ENCODE measurements at places on chromosomes 4 and X.

- DNase-seq: no peak
These were observed 72.6 kb upstream of the TRIM2 start for GRCh38 chr4:153131596-153131995.

DNA sequence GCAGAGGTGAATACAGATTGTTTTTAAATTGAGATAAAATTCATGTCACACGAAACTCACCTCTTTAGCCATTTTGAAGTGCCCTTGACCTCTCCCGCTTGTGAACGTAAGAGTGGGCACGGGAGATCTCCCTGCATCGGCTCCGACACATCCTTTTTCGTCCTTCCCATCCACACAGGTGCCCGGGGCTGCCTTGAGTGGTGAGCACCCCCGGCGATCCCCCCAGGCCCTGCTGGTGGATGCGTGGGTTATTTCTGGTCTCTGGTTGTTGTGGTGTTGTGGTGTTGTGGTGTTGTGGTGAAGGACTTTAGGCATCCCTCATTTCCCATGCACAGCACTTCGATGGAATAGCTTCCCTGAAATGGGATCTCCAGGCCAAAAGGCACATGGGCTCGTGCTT, 46.1 kb downstream of the PSAPL1 start:
- no peak for DNase-seq

DNA sequence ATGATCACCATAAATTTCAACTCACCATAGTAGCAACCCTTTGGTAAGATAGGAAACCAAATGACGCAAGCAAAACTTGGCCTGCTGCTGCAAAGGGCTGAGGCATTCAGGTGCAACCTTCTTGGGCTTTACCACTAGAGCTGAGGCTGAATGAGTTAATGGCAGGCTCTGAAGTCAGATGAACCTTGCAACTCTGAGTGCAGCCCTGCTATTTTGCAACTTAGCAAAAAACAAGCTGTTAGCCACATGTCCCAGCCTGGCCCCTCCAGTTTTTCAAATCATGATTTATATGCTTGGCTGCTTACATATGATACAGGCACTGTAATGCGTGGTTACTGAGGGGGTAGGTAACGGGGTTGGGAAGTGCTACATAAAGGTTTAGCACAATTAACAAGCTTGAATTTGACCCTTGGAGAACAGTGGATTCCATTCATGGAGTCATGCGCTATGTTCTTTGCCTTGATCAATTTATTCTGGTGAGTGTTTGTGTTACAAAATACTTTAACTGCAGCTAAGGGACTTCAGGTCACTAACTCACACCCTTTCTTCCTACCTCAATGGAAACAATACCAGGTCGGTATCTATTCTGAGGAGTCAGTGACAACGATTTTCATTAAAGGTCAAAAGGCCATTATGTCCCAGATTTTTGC, 80.5 kb upstream of the PPARGC1A start:
- DNase-seq: no peak

- no peak for DNase-seq
These were observed 516.0 kb downstream of the PCDH7 start for GRCh38 chr4:31236020-31236638.

- no peak for DNase-seq
These were observed 32.6 kb upstream of the MSMO1 start for GRCh38 chr4:165294907-165295306.
